GM18507 (cell line): ENCODE measurements at places on chromosomes 7 and 10.

DNA sequence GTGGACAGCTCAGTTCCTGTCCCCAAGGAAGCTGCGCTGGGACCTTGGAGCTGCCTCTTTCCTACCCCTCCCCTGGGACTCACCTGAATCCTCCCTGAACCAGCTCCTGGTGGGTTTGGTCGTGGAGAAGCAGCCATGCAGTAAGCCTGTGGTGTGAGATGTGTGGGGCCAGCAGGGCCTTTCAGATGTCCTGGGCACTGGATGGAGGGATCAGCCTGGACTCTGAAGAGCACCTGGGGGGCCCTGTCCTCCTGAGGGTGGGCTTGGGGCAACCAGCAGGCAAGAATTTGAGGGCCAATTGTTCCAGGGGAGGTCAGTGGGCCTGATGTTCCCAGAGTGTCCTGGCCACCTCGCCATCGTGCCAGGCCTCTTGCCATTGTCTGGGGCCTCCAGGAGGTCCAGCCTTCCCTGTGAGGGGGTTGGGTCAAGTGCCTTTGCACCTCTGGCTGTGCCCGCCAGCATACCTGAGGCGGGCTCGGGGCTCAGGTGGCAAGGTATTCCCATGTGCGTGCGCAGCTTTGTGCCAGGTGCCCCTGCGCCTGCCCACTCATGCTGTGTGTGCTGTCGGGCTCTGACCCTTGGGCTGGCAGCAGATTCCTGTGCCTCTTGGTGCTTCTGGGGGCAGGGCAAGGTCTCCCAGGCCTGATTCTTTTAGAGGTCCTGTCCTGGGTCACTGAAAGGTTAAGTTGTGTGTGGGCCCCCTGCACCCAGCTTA, 7.3 kb downstream of the TRIM8 start:
- no peak for DNase-seq

DNA sequence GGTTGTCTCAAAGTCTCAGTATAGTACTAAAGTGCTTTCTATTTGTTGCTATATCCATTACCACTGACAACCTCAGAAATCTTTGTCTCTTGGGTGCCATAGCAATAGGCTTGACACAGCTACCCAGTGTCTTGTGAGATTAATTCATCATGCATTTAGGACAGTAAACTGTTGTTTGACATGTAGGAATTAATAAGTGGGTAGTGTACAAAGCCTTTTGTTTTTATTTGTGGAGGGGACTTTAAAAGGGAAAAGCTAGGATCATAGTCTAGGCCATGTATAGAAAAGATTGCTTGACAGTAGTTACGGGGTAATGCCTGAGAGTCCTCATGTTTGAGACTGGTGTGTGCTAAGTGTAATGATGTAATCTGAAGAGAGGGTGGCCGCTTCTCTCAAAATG, 102.6 kb upstream of the AGR3 start:
- DNase-seq, result no peak

GRCh38 chr7:17625043-17625442, 315.3 kb downstream of the SNX13 start:
- no peak for DNase-seq

DNA sequence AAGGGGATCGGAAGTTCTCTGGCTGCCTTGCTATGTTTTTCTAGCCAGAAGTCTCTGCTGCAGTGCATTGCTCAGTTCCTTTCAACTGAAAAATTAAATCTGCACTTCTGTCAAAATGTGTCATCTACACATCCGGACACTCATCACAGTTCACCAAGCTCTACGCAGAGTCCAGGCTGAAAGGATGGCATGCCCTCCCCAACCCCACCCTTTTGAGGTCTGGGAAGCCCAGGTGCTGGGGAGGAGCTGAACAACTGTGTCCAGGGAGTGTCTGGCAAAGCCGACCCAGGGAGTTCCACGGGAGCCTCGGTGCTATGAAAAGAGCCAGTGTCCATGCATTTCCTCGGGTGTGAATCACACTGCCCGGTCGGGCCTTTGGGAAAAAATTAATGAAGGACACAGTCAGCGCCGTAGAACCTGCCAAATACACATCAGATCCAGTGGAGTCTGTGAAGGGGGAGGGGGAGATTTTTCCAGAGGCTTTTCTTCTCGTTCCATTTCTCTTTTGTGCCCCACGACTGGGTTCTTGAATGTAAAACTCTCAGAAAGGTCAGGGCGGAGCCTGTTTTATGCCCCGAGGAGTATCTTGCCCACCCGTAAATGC, 757 bp upstream of the PALS2 start:
- DNase-seq, result no peak

DNA sequence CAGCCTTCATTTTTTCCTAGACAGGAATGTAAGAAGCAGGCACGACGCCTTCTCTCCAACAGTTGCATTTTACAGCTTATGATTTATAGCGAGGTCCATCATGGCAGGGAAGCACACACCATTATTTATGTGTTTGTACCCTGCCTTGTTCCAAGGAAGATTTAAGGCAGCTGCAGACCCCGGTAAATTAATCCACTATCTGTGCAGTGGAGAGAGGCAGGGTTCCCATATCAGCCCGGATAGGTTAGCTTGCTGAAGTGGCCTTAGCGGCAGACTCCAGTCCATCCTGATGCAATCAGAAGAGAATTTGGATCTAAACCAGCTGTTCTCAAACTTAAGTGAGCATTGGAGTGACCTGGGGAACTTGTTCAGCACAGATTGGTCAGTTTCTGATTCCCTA, 359.4 kb downstream of the GALNT17 start:
- no peak for DNase-seq

GRCh38 chr10:128626397-128627000, 500.3 kb upstream of the MKI67 start:
- no peak for DNase-seq

DNA sequence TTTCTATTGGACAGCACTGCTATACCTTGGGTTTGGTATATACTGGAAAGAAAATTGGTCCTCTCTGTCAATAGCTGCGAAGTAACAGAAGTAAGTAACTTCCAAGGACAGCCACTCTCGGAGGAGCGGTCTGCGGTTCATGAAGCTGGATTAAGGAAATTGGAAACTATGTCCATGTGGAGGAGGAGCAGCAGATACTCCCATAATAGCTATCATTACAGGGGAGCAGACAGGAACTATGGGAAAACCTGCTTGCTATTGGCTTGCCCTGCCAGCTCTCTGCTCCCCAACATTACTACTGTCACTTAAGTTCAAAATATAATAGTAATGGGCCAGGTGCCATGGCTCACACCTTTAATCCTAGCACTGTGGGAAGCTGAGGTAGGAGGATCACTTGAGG, 83.9 kb upstream of the TRIL start:
- DNase-seq, result no peak

DNA sequence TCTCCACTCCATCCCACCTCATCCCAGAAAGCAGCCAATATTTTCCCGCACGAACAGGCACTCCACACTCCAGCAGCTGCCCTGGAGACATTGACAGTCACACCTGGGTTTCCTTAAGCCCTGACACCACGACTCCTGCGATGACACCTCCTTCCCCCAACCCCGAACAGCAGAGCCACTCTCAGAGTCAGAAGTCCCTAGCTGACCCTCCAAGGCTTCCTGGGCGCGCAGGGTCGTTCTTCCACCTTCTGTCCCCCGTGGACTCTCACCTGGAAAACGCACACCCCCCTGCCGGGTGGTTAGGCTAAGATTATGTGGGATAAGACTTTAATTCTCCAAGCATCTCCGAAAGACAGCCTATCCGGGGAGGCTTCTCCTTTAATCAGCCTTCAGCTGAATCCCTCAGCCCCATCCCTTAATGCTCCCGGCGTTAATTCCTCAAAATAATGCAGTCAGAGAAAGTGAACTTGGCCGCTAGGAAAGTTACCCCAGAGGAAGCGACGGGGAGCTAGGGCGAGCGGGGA, 1.1 kb downstream of the DENND11 start:
- DNase-seq, result no peak

- DNase-seq, result no peak
Observed at GRCh38 chr7:44634839-44635591, 28.6 kb downstream of the OGDH start.
